ENCODE measurements at places on chromosomes 1 and 21. TPM values are rescaled to one million over a fixed set of nuclear protein-coding genes. Genes with fewer than 3 reads are reported as not detected.

GRCh38 chr1:174988986-174989385 lies 10.8 kb upstream of the CACYBP start:
- DNase-seq, result no peak

DCAF6 gene
- 40.0 TPM for total RNA-seq

DNA sequence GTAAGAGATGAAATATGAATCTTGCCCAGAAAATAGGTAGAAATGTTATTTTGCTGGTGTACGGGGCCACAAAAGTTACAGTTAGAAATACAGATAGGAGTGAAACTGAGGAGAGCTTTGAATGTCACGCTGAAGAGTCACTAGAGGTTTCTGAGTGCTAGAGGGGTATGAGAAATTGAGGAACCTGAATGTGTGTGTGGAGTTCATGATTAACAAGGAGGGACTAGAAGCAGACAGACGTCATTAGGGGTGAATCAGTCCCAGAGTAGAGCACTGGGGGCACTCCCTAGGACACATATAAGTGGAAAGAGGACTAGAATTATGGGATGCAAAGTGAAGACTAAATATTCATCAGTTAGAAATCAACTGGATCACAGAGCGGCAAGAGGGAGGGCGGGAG lies 188.9 kb upstream of the MAP1LC3C start:
- DNase-seq, result no peak

DNA sequence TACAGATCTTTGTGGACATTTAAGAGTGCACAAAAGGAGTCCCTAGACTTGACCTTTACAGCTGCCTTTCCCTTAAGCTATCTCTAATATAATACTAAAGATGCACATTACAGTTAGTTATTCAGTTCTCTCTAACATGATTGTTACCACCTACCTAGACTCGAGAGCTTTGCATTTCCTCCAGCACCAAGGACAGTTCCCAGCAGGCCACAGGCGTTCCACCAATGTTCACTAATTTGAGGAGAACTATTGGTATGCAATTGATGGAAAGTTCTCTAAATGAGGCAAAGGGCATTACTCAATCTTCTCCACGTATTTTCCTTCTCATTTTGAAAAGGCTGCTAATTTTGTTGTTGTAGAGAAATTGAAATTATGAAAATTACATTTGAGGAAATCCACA lies 5.4 kb upstream of the NTNG1 start:
- DNase-seq, result peak; percentile 41

DNA sequence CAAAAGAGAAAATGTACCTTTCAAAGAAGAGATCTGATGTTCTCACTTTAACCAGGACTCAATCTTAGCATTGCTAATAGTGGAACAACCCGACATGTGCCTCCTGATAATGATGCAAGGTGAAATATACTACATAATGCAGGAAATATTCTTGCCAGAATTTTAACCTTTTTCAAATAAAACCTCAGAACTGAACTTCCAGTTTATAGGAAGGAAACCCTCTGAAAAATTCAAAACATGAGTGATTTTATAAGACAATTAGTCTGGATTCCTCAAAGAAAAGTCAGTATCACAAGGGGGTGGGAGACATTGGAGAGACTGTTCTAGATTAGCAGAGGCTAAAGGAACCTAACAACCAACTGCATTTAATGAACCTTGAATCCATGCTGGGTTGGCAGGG lies 18.1 kb downstream of the AHCYL1 start:
- no peak for DNase-seq
